ENCODE measurements at places on chromosomes 1 and 21.

DNA sequence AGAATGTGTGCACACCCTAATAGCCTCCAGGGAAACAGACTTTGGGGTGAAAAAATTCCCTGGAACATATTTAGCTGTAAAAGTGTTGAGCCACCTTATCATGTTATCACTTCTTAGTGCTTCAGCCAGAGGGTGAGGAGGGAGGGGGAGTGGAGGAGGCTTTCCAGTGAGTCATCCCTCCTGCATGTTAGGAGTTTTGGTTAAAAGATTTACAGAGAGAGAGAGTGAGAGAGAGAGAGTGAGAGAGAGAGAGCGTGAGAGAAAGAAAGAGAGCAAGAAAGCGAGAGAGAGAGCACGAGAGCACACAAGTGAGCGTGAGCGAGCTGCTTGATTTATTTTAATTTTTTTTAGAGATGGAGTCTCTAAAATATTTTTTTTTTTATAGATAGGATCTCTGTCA, 13.5 kb upstream of the CACNA1E start:
- DNase-seq: peak; percentile 63

DNA sequence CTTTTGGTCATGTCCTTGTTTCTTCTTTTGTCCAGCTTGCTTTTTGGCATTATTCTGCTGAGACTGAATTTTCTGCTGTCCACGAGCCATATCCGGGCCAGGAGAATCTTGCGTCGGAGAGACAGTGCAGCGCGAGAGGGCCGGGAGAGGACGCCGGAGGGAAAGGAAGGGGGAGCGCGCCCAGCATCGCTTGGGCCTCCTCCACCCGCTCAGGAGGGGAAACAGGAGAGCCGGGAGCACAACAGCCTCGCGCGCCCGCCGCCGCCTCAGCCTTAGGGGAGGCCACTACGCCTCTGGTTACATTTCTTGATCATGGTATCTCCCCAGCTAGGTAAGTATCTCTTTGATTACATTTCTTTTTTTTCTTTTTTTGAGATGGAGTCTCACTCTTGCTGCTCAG, 7.4 kb upstream of the DEGS1 start:
- no peak for DNase-seq

DNA sequence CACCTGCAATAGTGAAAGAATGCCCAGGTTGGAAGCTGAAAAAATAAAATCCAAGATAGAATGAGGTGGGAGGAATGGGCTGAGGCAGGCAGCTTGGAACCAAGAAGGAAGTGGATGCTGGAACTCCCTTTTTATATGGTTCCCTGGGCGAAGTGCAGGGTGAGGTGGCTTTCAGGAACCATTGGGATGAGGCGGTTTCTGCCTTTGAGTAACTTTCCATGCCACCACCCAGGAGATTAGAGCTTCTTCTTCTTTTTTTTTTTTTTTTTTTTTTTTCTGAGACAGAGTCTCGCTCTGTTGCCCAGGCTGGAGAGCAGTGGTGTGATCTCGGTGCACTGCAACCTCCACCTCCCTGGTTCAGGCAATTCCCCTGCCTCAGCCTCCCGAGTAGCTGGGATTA, 17.8 kb upstream of the MRPS6 start:
- no peak for DNase-seq

DNA sequence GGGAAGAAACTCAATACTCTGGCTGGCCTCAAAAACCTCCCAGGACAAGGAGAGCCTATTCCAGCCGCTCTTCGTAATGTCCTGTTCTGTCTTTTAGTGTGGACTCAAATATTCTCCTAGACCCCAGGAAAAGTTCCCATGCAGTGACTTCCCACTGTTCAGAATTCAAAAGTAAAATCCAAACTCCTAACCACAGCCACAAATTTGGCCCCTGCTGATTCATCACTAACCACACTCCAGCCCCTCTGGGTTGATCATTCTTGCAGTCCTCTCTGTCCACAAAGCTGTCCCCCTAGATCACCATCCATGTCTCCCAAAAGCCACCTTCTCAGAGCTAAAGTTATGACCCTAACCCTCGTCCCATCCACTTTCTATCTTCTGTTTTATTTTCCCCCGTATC, 5.1 kb downstream of the CTNNBIP1 start:
- DNase-seq: no peak

DNA sequence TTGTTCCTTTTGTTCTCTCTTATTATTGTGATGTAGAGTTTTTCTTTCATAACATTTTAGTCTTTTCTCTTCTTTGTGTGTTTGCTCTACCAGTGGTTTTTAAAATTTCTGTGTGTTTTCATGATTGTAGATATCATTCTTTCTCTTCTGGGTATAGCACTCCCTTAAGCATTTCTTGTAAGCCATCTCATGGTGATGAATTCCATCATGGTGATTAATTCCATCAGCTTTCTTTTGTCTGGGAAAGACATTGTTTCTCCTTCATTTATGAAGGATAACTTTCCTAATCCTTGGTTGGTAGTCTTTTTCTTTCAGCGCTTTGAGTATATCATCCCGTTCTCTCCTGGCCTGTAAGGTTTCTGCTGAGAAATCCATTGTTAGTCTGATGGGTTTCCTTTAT, 22.7 kb downstream of the CD55 start:
- no peak for DNase-seq

- DNase-seq: no peak
These were observed 384.2 kb upstream of the DUSP10 start for GRCh38 chr1:222126052-222126451.

DNA sequence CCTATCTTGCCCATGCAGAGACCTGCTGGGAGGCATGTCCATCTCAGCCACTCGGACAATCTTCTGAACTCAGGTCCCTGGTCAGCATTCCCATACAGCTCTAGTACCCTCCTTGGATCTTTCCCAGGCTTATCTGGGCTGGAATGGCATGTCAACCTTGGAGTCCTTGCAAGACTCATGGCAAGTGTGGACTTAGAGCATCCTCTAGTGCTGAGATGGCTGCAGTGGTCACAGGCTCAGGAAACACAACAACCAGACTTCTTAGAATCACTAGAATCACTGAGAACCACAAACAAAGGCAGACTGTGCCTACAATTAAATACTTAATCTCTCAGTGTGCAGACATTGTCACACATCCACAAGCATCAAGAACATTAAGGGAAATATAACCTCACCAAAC, 73.1 kb upstream of the TSHB start:
- DNase-seq: no peak

GRCh38 chr1:26016953-26017545, 4.5 kb upstream of the EXTL1 start:
- DNase-seq: no peak

DNA sequence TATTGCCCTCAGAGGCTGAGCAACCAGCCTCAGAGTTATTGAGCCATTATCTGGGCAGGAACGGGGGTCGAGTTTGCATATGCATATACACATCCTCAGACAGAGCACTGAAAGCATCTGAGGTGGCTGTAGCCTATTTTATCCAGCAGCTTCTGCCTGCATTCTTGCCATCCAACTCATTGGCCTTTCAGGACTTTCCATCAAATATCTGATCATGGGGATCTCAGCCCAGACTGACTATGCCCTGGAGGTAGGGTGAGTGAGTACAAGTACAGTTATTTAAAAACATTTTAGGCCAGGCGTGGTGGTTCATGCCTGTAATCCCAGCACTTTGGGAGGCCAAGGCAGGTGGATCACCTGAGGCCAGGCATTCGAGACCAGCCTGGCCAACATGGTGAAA, 1.8 kb upstream of the MTF1 start:
- no peak for DNase-seq

- no peak for DNase-seq
These were observed 14.0 kb upstream of the LIN9 start for GRCh38 chr1:226322986-226323385.

All from urinary bladder (tissue), 4 donors.